ENCODE measurements at places on chromosomes 5 and 9. TPM values are rescaled to one million over a fixed set of nuclear protein-coding genes. Genes with fewer than 3 reads are reported as not detected.

The KIF27 gene
- polyA plus RNA-seq, result 1.7 TPM

The GBGT1 gene
- polyA plus RNA-seq, result 4.2 TPM

The EQTN gene
- 0.17 TPM for polyA plus RNA-seq

The QRFP gene
- not detected for polyA plus RNA-seq

The ZNF782 gene
- polyA plus RNA-seq, result 2.4 TPM

The IGFBPL1 gene
- polyA plus RNA-seq, result not detected

The KLF4 gene
- polyA plus RNA-seq, result 142 TPM

The GPX3 gene
- 1,326 TPM for polyA plus RNA-seq

The UNC5A gene
- polyA plus RNA-seq, result 0.34 TPM

The SELENOP gene
- 1,116 TPM for polyA plus RNA-seq

The COL27A1 gene
- 1.8 TPM for polyA plus RNA-seq

The ANKDD1B gene
- 1.8 TPM for polyA plus RNA-seq

The SMIM33 gene
- polyA plus RNA-seq, result 4.7 TPM

The MORN5 gene
- polyA plus RNA-seq, result 5.4 TPM

The ADAMTSL1 gene
- 1.4 TPM for polyA plus RNA-seq

The SOHLH1 gene
- polyA plus RNA-seq, result not detected

The PCDHA13 gene
- not detected for polyA plus RNA-seq

All from sigmoid colon (tissue), 7 donors.